Right forelimb (tissue), 1 donor: ENCODE measurements at places on chromosomes 6 and 20.

- DNase-seq, result no peak
Measured at GRCh38 chr6:34672657-34673043, 23.9 kb downstream of the ILRUN start.

DNA sequence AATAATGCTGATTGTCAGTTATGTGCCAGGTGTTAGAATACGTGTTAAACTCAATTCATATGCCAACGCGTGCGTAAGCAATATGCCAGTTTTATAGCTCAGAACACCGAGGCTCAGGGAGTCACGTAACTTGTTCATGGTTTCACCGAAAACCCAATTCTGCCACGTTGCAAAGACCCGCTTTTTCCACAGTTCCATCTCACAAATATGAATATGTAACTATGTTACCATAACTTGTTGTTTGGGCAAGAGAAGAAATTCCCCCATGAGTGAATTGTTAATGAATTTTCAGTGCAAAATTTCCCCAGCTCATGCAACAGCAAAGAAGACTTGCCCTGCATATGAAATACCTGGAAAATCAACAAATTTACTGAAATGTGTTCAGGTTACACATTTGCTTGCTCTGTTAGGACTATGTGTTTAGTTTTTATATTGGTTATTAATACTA is 30.1 kb downstream of the SF3B5 start:
- DNase-seq, result no peak

DNA sequence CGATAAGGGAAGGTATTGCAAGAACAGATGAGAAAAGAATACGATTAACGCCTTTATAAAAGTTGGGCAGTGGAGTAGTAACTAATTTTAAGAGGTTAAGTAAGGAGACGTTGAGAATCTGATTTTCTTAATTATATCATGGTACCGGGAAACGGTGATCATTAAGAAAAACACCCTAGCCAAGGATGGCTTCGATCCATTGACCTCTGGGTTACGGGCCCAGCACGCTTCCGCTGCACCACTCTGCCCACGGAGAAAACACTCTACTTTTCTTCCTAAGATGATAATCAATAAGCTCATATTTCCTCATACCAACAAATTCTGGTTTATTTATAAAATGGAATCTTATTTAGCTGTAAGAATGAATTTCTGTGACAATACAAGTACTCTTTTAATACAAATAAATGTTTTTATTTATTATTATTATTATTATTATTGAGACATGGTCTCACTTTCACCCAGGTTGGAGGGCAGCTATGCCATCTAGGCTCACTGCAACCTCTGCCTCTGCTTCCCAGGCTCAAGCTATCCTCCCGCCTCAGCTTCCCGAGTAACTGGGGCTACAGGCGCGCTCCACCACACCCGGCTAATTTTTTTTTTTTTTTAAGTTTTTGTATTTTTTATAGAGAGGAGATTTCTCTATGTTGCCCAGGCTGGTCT is 8.3 kb downstream of the POM121L2 start:
- no peak for DNase-seq

GRCh38 chr6:15063253-15063853 is 182.5 kb upstream of the JARID2 start:
- DNase-seq, result no peak

- DNase-seq, result peak; percentile 63
Measured at GRCh38 chr20:50980851-50981713, 22.5 kb downstream of the MOCS3 start.

- no peak for DNase-seq
Measured at GRCh38 chr6:91509711-91510110, 922.8 kb upstream of the MAP3K7 start.

DNA sequence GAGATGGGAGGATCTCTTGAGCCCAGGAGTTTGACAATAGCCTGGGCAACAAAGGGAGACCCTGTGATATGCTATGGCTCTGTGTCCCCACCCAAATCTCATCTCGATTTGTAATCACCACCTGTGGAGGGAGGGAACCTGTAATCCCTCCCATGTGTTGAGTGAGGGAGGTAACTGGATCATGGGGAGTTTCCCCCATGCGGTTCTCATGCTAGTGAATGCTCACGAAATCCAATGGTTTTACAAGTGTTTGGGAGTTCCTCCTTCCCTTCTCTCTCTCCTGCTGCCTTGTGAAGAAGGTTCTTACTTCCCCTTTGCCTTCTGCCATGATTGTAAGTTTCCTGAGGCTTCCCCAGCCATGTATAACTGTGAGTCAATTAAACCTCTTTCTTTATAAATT is 3.4 kb downstream of the NUDT3 start:
- DNase-seq, result no peak

GRCh38 chr6:79269877-79270276 is 35.4 kb upstream of the HMGN3 start:
- no peak for DNase-seq

GRCh38 chr20:23393996-23394775 is 27.1 kb downstream of the NAPB start:
- DNase-seq, result no peak

GRCh38 chr20:39269493-39270217 is 307.5 kb downstream of the DHX35 start:
- DNase-seq, result no peak
